ENCODE measurements at places on chromosomes 11 and 22.

DNA sequence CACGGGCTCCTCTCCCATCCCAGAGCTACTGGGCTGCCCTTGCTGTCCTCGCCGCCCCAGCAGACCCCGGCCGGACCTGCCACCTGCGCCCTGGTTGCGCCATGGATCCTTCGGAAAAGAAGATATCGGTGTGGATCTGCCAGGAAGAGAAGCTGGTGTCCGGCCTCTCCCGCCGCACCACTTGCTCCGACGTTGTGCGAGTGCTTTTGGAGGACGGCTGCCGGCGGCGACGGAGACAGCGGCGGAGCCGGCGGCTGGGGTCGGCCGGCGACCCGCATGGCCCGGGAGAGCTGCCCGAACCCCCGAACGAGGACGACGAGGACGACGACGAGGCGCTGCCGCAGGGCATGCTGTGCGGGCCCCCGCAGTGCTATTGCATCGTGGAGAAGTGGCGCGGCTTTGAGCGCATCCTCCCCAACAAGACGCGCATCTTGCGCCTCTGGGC is 382 bp downstream of the RASSF10 start:
- no peak for DNase-seq

DNA sequence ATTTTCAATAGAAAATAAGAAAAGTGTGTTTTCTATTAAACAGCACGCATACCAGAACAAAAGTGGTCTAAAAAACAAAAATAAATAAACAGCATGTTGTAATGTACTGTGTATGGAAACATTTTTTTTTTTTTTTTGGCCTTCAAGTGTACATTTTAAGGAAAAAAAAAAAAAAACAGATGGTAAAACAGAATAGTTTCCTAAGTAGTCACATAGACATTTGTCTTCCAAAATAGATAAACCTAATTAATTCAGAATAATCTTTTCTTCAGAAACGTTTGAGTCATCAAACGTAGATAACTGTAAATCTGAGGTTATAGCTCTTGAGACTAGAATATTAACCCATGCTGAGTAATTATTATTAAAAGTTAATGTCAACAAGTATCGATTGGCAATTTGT is 396 bp upstream of the CFAP300 start:
- no peak for DNase-seq

- peak; percentile 90 for DNase-seq
These were observed at the start of gene PHLDA2 for GRCh38 chr11:2928605-2929530. Gene PHLDA2, minus strand, starts transcription at chr11:2929420. Its CDS starts 56 bp downstream, at chr11:2929364.

- DNase-seq, result no peak
These were observed 539.5 kb upstream of the LUZP2 start for GRCh38 chr11:23957314-23957713.

- peak; percentile 91 for DNase-seq
These were observed 27.7 kb upstream of the PARVB start for GRCh38 chr22:43996170-43996980.

GRCh38 chr11:121651257-121651605 is 198.5 kb upstream of the SORL1-AS1 start:
- peak; percentile 63 for DNase-seq

GRCh38 chr11:15969281-15969680 is 387.1 kb downstream of the SOX6 start:
- DNase-seq, result no peak

- DNase-seq, result no peak
These were observed 5.7 kb upstream of the KRTAP5-6 start for GRCh38 chr11:1691026-1691877.

GRCh38 chr11:46203746-46204145 is 73.7 kb upstream of the CREB3L1 start:
- DNase-seq, result no peak

GRCh38 chr11:119909077-119909476 is 180.1 kb upstream of the NECTIN1 start:
- DNase-seq, result no peak

GRCh38 chr11:10864688-10865087 is 6.8 kb upstream of the ZBED5 start:
- DNase-seq, result no peak

GRCh38 chr11:24515632-24516031 is 18.8 kb downstream of the LUZP2 start:
- no peak for DNase-seq

- DNase-seq, result no peak
These were observed 51.2 kb upstream of the ARHGAP20 start for GRCh38 chr11:110763249-110764011.

- DNase-seq, result no peak
These were observed 9.3 kb downstream of the CELSR1 start for GRCh38 chr22:46528121-46528610.

GRCh38 chr11:102283116-102283485 is 34.2 kb upstream of the BIRC3 start:
- DNase-seq, result no peak

DNA sequence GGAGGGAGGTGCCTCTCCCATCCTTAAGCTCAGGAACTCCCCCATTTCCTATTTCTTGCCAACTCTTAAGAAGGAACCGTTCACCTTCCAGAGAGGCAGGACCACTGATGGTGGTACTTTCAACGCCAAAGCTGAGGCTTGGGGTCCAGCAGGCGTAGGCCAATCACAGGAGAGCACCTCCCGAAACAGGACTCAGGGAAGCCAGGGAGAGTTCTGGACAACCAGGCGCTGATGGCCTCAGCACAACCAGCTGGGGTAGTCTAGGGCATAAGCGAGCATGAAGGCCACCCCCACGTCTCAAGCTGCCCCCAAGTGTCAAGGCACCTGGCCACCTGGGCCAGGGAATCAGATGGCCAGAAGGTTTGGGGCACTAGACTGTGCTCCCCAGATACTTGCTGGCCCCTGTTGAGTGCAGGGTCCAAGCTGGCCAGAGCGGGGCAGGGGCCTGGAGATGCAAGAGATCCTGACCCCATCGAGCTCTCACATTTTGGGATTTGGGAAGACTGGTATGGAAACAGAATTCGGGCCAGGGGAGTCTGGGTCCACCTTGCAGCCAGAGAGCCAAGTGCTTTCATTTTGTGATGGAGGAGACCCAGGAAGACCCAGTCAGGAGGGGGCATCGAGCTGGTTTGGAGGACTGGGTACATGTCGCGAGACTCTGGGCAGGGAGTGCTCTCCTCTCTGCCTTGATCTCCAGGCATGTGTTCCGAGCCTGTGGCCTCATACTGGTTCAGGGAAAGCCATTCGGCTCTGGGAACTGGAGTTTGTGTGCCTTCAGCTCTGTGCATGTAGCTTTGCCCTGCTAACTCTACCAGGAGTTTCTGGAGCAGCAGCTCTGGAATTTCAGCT is 926 bp downstream of the CD6 start:
- peak; percentile 82 for DNase-seq

GRCh38 chr11:19802773-19803293 is 90.2 kb downstream of the NAV2 start:
- DNase-seq, result no peak

DNA sequence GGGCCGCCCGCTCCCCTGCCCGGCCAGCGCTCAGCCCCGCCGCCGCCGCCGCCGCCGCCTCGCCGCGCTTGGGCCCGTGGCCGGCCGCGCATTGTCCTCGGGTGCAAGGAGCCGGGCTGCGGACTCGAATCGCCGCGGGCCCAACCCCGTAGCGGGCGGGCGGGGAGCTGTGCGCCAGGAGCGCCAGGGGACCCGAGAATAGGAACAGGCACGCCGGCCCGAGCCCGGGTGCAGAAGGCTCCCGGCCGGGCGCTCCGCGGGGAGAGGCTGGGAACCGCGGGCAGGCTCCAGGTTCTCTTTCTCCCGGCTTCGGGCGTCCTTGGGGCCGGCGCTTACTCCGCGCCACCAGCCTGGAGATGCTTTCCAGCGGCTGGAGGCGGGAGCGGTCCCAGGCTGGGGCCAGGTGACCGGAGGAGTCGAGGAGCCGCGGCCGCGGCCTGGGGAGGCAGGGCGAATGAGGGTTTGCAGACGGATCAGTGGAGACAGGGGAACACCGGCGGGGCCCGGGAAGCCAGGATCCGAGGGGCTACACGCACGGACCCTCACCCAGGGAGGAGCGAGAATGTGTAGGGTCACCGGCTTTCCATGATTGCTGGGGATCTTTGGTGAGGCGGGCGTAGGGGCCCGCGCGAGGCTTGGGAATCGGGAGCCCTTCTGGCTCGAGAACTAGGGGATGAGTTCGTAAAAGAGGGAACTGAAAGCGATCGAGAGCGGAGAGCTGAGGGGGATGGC is 726 bp downstream of the PKNOX2 start:
- DNase-seq, result peak; percentile 62

- DNase-seq, result no peak
These were observed 270.5 kb downstream of the TENM4 start for GRCh38 chr11:79170321-79170720.

- DNase-seq, result no peak
These were observed 66.8 kb downstream of the PRR5L start for GRCh38 chr11:36362902-36363301.
